NCI-H446 (cell line): ENCODE measurements at places on chromosomes 16 and 17.

GRCh38 chr16:69017036-69017783, 88.2 kb upstream of the HAS3 start:
- DNase-seq, result no peak

GRCh38 chr17:78391843-78392242, 13.4 kb downstream of the PGS1 start:
- no peak for DNase-seq

GRCh38 chr17:1485423-1486376, 6.8 kb downstream of the MYO1C start:
- no peak for DNase-seq

- no peak for DNase-seq
Observed at GRCh38 chr16:77359065-77359502, 75.8 kb downstream of the ADAMTS18 start.

DNA sequence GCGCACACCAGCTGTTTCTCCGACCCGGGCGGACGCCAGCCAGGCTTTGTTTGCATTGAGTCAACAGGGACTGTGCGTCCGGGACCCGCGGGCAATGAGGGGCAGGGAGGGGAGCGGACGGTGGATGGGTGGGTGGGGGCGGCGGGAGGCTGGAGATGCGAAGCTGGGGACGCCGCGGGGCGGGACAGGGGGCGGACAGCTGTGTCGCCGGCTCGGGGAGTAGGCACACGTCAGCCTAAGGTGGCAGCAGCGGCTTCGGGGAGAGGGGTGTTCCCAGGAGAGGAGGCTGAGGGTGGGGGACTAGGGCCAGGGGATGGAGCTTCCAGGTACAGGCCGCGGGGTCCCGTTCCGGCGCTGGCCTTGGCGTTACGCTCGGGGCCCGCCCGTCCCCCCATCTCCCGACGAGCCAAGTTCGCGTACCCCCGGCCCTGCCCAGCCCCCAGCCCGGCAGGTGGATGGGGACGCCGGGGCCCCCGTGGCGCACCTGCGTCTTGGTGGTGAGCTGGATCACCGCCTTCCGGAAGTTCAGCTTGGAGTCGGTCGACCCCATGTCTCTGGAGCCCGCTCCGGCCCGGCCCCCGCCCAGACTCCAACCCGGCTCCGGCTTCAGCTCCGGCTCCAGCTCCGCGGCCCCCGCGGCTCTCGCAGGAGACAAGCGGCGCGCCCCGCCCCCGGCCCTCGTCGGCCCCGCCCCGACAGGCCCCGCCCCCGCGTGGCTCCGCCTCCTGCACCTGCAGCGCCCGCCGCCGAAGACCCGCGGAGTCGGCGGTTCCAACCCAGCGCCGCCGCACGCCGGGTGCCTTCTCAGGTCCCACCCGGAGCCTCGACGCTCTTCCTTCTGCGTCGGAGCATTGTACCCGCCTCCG, at the start of gene HID1:
Gene HID1, minus strand, starts transcription at position 653 of the 866 bp plus-strand sequence. Its CDS starts 103 bp downstream, at position 550.
- peak; percentile 63 for DNase-seq

DNA sequence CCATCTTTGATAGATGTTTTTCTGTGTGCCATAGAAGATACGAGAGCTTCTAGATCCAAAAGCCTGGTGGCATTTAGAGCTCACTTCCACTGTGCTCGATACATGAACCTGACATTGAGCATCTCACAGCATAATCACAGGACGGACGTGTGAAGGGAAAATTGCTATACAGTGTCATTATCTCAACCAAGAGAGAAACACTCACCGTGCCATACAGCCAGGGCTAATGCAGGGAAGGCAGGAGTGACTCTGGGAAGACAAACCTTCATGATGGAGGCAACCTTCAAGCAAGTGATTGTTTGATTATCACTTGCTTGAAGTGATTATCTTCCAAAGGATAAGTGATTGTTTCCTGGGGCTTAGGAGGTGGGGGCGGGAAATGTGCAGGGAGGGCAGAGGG, 218.2 kb upstream of the HSBP1 start:
- DNase-seq, result no peak

DNA sequence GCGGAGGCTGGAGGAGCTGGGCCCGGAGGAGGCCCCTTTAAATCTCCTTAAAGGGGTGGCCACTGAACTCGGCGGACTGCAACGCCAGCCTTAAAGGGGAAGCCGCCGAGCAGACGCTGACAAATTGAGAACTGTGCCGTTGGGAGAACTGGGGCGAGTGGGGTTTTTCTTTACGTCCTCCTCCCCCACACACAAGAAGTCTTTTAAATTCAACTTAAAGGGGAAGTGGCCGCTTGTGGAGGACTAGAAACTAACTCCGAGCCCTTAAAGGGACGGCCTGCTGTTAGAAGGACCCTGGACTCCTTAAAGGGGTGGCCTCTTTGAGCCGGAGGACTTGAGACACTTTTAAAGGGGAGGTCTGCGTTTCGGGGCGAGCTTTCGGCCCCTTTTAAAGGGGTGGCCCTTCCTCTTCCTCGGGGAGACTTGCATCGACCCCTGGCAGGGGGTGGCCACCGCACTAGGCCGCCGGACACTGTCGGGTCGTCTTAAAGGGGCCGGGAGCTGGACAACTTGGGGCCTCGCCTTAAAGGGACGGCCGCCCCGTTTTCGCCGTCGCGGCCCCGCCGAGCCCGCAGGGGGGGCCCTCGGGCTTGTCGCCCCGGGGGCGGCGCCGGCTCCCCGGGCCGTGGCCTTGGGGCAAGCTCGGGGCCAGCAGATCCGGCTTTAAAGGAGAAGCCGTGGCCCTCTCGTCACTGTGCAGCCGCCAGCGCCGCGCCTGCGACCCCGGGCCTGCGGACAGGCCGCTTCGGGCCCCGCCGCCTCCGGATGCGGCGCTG, 688 bp downstream of the FBRS start:
- DNase-seq, result peak; percentile 95

- DNase-seq, result no peak
Observed at GRCh38 chr16:57937861-57938260, 33.1 kb downstream of the CNGB1 start.

DNA sequence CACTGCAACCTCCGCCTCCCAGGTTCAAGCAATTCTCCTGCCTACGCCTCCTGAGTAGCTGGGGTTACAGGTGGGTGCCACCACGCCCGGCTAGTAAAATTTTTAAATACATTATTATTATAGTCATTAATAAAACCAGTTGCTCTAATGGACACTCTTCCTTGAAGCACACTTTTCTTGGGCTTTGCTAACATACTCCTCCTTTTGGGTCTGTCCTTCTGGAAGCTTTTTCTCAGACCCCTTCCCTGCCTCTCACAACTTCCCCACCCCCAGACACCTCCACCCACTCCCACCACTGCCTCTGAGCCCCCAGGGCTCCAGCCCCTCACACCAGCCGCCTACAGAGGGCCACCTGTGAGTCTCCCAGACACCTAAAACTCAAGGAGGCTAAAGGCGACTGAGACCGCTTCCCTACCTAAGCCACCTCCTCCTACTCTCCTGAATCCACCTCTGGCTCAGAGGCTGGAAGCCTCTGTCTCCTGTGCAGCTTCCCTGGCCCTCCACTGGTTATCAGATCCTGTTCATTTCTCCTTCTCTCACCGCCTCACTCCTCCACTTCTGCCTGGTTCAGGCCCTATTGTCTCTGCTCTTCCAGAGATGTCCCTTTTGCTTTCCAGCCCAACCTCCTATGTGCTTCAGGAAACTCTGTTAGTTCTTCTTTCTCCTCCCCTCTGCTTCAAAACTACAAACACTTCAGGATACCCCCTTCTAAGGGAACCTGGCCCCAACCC, 2.1 kb upstream of the CUEDC1 start:
- no peak for DNase-seq

GRCh38 chr16:11735787-11736186, 6.9 kb downstream of the TXNDC11 start:
- no peak for DNase-seq

- peak; percentile 98 for DNase-seq
Observed at GRCh38 chr17:78933959-78934568, 8.9 kb upstream of the TIMP2 start.

DNA sequence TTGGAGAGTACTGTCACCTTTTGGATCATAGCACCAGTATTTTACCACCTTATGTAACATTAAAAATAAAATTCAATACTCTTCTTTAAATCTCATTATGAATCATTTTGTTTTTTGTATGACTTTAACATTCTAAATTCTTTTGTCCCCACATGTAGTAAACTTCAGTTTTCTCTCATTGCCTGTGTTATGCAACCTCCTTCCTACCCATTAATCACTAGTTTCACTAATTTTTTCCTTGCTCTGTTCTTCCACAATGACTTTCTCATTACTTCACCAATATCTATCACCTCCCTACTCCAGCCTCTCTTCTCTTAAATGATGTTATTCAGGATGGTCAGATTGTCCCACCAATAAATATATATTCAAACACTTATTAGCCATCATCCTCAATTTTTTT, 68.7 kb downstream of the TTC19 start:
- DNase-seq, result no peak

- DNase-seq, result no peak
Observed at GRCh38 chr16:54544553-54545180, 258.1 kb upstream of the IRX3 start.

DNA sequence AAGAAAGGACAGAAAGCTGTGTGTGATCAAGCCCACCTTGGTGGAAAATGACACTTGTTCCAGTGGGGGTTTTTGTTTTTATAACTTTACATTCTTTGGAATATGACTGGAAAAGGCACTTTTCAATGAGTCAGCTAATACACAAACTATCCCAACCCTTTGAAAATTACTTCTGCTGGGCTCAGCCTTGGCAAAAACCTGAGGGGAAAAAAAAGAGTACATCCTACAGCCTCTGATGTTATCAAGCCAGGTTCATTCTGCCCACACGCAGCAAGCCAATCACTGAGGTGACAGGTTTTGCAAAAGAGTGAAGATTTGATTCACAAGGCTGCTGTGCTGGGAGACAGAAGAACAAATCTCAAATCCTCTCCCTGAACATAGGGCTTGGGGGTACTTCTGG, 484.5 kb upstream of the ERCC4 start:
- no peak for DNase-seq

- DNase-seq, result no peak
Observed at GRCh38 chr17:40060887-40061608, 1.7 kb upstream of the THRA start.

DNA sequence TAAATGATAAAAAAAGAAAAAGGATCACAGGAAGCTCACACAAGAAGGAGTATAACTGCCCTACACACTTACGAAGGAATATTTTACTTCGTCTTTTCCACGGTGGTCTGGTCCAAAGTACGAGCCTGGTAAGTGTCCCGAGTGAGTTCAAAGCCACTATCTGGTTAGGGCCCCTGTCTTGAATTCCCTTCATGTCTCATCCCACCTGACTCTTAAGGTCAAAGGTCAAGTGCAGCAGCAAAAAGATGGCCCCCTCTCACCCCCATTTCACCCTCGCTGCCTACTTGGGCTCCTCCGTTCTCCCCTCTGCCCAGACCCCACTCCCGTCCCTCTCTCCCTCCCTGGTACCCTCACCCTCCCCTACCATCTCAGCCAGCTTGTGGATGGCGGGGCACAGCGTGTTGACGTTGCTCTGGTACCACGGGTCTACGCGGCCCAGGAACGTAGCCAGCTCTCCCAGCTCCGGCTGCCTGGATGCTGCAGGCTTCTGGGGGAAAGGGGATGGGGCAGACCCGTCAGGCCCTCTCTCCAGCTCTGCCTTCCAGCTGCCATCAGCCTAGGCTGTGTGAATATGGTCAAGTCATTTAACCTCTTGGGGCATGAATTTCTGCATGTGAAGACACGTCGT, 27.8 kb upstream of the MFSD6L start:
- DNase-seq, result no peak

DNA sequence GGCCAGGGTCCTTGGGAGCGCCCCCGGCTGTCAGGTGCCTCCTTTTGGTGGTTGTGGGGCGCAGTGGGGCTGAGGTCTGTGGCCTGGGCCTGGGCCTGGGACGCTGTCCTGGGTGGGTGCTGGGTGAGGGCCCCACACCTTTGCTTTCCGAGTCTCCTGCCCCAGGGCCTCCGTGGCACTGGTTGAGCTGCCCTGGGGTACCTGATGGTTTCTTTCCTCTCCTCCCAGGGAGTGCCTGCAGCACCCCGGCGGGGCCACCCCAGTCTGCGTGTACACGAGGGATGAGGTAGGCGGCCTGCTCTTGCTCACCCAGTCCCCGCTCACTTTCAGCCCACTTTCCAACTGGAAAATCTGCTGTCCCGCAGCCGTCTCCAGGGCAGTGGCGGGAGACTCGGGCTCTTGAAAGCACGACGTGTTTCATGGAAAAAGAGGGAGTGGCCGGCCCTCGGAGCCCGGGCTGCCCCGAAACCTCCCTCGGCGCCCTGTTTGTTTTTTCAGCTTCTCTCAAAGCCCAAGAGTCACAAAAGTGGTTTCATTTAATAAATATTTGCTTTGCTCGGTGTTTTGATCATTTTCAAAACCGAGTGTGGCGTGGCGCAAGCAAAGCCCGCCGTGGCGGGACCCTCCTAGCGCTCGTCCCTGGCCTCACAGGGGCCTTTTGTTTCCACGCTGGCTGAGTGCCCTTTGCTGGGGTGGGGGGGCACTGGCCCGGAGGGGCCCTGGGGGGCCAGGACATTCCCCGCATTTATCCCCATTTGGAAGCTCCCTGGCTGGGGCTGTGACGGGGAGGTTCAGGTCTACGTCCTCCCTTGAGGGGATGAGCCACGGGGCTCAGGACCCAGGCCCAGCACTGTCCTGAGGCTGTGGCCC, 17.4 kb downstream of the ASPSCR1 start:
- no peak for DNase-seq

DNA sequence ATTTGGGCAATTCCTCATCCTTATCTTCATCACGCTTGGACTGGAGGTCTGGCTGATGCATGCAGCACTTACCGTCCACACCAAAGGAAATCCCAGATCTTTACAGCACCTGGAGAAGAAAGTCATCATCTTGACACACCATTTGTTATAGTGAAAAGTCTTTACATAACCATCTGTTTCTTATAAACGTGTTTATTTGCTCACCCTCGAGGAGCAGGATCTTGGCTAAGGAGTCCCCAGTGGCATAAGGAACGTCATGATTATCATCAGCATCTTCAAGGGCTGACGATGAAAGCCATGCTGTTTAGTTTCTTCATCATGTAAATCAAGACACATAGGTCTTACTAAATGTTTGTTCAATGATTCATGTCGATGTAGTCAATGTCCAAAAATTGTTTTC, 248.8 kb upstream of the ELAC2 start:
- DNase-seq, result no peak

DNA sequence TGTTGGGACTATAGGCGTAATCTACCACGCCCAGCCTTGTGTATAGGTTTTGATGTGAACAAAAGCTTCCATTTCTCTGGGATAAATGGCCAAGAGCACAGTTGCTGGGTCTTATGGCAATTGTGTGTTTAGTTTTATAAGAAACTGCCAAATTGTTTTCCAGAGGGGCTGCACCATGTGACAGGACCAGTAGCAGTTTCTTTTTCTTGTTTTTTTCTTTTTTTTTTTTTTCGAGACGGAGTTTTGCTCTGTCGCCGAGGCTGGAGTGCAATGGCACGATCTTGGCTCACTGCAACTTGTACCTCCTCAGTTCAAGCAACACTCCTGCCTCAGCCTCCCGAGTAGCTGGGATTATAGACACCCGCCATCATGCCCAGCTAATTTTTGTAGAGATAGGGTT, 34.3 kb upstream of the CBX4 start:
- DNase-seq, result no peak

- no peak for DNase-seq
Observed at GRCh38 chr17:48043176-48043575, 5.0 kb upstream of the NFE2L1 start.

DNA sequence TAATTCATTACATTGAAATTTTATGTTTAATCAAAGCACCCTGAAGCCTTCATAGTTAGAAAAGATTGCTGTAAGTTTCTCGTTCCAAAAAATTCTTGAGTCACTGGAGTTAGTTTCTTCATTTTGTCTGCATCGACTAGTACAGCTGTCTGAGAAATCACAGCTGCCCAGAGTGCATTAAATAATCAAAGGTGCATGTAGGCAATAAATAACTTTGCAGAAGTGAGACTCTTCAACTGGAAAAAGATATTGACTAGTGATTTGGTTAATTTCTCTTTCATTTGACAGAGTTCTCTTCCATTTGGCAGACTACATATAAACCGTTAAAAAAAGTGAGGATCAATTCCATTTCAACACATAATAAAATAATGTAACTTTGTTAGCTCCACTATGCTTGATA, 234.0 kb downstream of the CNTNAP4 start:
- DNase-seq, result no peak
